ENCODE measurements at places on chromosomes 5 and 9.

GRCh38 chr5:80516826-80517225 is 28.9 kb downstream of the FAM151B start:
- DNase-seq = no peak

DNA sequence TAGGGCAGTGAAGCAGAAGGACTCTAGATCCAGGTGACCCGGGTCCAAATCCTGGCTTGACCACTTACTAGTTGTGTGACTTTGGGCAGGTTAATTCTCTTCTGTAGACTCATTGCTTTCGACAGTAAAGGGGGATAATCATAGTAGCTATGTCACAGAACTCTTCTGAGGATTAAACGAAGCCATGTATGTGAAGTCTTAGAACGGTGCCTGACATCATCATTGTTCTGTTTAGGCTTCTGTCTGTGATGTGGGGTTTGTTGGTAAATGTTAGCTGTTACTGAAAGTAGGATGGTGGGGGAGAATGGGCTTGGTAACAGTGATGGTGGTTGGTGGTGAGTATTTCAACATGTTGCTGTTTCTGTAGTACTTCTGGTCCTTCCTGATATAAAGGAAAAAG is 73.7 kb downstream of the MAP1B start:
- DNase-seq = no peak

GRCh38 chr5:115558388-115558956 is 13.9 kb upstream of the FEM1C start:
- DNase-seq = no peak

DNA sequence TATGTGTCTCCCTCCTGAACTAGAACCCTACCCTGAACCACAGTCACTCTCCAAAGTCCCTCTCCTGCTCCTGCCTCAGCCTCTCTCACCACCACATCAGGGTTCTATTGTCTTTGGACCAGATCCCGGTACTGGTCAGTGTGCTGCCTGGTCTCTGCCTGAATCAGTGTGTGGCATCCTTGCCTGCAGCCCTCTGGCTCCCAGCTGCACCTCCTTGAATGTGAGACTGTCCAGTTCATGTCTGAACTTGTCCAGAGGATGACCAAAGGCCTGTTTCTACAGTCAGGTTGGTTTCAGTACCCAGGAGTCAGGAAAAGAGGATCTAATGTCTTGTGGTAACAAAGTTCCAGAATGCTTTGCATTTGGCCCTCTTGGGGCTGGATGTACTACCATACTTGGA is 76.8 kb upstream of the RANBP3L start:
- DNase-seq = no peak

DNA sequence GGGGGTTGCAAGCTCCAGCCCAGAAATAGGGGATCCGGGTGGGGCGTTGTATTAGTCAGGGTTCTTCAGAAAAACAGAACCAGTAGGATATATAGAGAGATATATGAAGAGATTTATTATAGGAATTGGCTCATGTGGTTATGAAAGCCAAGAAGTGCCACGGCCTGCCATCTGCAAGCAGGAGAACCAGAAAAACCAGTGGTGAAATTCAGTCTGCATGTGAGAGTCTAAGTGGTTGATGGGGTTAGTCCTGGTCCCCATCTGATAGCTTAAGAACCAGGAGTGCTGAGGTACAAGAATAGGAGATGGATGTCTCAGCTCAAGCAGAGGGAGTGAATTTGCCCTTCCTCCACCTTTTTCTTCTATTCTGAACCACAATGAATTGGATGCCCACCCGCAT is 123.4 kb upstream of the APC start:
- no peak for DNase-seq

DNA sequence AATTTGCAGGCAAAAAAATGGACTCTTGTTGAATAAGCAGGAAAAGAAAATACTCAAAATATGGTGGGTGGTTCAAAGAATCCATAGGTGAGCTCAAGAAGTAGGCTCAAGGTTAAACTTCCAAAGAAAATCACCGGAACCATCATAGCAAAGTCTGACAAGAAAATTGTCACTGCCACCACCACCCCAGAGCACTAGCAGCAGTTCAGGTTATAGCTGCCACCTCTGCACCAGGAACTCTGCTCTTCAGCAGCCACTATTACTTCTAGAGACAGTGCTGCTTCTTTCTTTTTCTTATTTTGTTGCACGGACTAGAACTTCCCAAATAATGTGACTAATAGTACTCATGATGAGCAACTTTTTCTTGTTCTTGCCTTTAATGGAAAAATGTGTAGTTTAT is 70.3 kb downstream of the SPEF2 start:
- no peak for DNase-seq

DNA sequence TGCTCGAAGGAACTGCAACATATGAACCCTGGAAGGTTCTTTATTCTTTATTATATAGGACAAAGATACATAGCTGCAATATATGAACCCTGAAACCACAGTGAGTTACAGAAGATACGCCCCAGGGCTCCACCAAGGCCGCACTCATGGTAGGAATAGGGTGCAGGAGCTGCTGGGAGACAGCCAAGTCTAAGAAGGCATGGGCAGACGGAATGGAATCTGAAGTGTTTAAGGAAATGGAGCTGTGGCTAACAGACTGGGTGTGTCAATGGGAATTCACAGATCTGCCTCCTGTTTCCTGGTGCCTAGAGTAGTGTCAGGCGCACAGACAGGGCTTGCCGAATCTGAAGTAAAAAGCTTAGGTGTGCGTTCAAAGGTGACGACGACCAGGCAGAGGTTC is 286.4 kb downstream of the DENND1A start:
- DNase-seq = no peak

DNA sequence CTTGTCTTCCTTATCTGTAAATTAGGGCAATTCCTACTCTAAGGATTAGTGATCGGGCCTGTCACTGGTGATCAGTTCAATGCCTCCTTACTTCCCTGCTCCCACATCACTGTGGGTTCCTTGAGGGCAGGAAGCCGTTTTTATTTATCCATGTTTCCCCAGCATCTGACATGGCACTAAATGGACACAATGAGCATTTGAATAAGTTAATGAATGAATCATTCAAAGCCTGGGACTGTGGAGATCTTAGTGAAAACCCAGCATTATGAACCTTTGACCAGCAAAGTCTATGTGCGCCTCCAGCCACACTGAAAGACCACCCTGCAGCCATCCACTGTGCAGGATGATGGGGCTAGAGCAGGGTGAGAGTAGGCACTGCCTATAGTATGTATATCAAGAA is 11.6 kb downstream of the COL15A1 start:
- DNase-seq = no peak

DNA sequence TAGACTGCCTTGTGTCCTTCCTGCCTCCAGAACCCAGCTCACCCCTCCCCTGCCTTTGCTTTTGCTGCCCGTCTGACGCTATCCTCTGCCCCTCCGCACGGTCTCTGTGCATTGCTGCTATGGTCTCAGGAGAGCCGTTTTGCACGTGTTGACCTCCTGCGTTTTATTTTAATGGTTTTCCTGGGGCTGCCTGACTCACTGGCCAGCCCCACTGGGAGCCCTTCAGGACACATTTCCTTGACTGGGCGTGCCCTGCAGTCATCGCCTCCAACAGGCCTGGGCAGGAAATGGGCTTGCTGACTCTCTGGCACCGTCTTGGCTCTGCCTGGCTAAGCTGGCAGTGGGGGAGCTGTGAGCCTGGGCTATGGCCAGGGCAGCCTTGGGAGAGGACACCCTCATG is 17.9 kb upstream of the ASS1 start:
- no peak for DNase-seq

- peak; percentile 36 for DNase-seq
Measured at GRCh38 chr9:33445389-33446239, 1.8 kb downstream of the AQP3 start.

DNA sequence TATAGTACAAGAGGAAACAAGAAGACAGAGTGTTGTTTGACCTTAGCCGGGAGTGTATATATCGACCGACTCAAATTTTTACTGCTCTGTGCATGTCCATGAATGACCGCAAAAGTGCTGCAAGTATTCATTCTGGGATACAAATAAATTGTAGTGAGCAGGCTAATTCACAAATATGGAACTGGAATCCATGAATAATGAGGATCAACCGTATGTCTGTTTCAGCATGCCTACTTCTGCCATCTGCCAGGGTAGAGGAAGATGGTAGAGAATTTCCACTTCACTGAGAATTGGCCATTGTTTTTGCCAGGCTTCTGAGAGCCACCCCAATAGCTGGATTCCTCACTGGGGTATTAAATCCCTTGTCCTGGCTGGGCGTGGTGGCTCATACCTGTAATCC is 8.5 kb upstream of the RALGPS1 start:
- no peak for DNase-seq

GRCh38 chr5:13246053-13246452 is 698.4 kb downstream of the DNAH5 start:
- DNase-seq = no peak

DNA sequence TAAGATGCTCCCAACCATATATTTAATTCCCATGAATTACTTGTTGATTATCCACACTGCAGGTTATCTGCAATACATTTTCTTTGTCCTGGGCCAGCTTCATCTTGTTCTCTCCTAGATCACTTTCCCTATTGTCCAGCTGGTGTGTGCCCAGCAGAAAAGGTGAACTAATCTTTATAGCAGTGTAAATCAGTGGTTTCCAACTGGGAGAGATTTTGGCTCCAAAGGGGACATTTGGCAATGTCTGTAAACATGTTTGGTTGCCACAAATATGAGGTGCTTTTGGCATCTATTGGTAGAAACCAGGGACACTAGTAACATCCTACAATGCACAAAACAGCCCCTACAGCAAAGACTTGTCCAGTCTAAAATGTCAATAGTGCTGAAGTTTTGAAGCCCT is 20.1 kb upstream of the ERBIN start:
- DNase-seq = no peak

- no peak for DNase-seq
Measured at GRCh38 chr5:158591301-158591863, 508.3 kb downstream of the EBF1 start.

DNA sequence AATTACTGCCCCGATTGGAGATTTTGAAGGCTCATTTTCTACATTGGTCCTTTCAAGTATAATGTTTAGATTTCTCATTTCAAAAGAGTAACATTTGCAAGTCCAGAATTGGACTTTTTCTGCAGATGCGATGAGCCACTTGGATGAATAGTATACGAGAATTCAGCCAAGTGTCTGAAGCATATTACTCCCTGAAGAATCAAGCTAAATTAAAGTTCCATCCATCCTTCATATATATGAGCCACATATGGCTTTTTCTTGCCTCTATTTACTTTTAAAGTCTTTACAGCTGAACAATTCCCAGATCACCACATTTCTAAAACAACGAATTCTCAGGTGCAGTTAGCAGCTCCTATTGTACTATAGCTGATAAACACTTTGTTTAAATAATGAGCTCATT is 288.7 kb downstream of the CEMIP2 start:
- DNase-seq = no peak

DNA sequence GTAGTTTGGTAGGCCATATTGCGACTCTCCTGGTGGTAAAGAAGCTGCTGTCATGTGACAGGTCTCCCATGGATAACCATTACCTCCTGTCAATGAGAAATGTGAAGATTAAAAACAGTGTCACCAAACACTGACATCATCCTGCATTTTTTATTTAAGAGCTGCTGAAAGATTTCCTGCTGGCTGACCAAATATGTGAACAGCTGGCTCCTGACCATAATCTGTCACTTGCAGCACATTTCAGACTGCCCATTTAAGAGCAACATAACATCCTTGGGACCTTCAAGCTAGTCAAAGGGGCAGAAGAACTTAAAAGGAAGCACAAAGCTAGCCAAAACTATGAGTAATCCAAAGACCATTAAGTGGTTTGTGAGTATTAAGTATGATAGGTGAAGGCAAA is 288.0 kb downstream of the IZUMO3 start:
- no peak for DNase-seq

All from CD4-positive, alpha-beta T cell treated with Interleukin-1 beta for 1 hour (primary cell).